ENCODE measurements at places on chromosomes 1 and 21.

DNA sequence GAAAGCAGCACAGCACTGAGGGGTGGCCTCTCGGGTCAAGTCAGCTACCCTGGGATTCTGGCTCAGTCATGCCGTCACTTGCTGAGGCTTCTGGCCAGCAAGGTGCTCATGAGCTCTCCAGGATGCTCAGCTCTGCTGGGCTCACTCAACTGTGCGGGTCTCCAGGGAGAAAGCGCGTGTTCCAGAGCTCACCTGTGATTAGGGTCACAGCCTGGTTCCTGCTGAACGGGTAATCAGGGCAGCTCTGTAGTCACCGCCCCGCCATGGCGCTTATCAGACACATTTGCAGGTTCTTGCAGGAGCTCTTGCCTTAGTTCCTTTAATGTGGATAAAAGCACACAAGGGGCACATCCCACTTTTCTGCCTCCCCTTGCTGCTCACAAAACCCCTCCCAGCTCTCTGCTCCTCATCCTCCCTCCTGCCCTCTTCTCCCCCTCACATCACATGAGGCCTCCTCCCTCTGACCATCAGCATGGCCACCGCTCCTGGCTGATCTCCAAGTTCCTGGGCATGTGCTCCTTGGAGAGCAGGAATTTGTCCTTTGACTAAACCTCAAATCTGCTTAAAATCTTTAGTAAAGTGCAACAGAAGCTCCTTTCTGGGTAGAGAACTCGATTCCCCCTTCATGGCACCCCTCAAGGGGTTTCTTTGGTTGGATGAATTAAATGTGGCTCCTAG lies 2.0 kb downstream of the PCP4 start:
- DNase-seq: no peak

DNA sequence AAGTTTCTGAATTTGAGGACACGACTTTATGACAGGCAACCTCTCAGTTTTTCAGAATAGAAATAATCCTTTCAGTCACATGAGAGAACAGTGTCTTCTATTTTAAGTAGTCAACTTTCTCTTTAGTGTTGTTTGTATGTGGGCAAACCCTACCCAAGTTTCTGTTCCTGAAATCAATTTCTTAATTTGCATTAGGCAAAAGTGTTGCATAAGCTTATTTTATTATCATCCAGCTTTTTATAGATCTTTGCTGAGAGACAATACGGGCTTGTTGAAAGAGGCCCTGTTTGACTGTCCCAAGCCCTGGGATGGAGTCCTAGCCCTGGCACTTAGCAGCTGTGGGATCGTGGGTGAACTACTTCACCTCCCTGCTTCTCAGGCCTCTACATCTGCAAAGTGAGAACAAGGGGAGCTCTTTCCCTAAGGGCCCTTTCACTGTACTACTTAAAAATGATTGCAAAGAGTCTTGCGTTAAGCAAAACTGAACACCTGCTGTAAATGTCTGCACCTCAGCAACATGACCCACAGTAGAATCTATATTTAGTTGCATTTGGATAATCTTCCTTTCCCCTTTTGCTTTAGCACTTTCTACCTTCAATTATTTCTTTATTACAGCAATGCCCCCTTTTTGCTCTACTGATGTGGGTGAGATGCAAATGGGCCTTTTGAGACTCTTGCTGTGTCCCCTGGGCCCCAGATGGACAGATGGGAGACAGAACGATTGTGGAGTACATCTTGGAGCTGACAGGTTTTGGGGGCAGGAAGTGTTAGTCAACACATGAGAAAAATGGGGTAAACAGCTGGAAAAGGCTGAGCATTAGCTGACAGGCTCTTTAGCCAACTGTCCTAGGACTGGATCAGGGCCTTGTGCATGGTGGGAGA lies 41.0 kb upstream of the SCAF4 start:
- no peak for DNase-seq

DNA sequence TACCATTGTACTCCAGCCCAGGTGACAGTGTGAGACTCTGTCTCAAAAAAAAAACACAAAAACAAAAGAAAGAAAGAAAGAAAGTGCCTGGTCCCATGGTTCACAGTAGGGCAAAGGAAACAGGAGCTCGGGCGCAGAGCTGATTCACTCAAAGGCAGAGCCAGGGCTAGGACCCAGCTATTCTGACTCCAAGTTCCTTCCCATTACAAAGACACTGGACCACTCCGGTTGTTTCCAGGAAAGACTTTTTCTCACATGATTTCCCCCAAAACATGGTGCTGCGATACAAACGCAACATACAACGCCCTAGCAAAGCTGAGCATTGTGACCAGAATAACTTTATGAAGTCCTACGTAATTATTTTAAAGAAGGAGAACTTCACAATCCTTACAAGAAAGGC lies 10.7 kb downstream of the ABCG1 start:
- DNase-seq: no peak

DNA sequence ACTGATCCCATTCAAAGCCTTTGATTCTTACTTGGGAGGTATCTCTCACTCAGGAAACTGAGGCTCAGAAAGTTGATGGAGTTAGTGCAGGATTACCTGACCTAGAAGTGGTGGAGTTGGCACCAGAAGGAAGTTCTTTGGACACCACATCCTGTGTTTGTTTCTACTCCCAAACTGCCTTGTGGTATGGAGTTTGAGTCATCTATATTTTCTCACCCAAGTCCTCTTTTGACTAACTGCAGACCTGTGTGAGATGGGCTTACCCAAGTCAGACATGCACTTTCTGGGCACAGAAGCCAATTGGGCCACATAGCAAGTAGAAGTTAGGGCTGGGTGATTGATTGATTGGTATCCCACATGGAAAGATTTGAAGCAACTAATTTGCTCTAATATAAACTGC lies 36.1 kb downstream of the FGGY start:
- no peak for DNase-seq

GRCh38 chr1:20633190-20634064 lies at the start of gene PINK1:
PINK1 (plus strand) TSS chr1:20633458; CDS start chr1:20633549, 91 bp downstream.
- peak; percentile 87 for DNase-seq

DNA sequence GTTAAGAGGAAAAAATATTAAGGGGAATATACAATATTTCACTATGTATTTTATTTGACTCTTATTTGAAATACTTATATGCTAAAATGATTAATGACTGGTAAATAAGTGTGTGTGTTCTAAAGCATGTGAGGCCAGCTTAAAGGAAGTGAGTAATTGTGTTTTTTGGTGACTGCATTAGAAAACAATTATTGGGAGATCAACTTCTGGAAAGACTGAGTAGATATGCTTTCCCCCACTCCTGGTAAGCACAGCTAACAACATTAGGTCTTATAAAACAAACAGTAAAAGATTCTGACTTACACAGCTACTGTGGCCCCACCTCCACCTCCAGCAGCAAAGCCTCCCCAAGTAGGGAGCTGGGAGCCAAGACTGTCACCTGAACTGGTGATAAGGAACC lies 403.0 kb downstream of the SRGAP2C start:
- no peak for DNase-seq

DNA sequence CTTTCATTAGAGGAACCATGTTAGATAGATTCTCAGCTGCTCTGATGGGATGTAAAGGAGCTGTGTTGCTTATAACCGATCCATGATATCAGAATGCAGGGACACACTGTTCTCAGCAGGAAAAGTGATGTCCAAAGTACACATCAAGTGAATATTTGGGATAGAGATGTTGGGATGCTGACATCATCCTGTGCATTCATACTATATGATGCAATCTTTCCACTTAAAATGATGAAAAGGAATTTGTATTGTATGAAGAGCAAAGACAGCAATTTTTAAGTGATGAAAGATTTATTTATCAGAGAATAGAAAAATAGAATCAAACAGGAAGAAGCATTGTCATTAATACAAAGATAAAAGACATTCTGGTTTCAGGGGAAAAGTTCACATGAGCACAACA lies 110.1 kb downstream of the ERG start:
- no peak for DNase-seq

GRCh38 chr21:43786300-43786806 lies 3.0 kb upstream of the RRP1 start:
- no peak for DNase-seq

DNA sequence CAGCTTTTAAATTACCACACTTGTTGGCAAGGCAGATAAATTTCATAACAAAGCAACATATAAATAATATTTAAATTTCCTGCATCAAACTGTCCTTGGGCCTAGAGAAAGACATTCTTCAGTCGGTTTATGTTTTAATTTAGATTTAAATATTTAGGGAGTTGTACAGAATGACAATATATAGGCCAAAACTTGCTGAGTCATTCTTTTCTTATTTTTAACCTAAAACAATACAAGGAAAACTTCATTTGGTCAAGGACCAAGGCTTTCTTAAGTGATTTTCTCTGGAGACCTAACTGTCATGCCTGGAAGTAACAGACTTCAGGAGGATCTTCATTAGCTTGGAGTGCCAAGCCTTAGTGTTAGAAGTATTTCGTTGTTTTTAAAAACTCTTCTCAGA lies 5.6 kb downstream of the MAP10 start:
- DNase-seq: no peak

DNA sequence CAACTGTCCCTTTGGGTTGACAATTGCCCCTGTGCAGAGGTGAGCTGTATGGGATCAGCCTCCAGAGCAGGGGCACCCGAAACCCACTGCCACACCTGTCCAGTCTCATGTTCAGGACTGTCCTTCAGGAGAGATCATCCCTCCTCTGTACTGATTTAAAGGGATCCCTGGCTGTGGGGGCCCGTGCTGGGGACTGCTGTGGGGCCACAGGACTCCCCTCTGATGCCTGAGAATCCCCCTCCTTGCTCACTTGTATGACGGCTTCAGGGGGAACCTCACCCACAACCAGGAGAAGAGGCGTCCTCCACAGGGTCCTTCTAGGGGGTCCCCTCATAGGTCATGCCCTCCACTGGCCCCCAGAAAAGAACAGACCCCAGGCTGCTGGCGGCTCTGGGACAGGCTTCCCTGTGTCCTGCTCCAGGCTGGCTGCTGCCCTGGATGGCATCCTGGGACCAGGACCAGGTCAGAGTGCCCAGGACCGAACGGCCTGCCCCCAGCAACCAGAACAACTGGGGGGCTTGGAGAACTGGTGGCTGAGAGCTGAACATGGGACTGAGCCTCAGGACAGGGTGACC lies 77.5 kb upstream of the ACTRT2 start:
- DNase-seq: no peak

DNA sequence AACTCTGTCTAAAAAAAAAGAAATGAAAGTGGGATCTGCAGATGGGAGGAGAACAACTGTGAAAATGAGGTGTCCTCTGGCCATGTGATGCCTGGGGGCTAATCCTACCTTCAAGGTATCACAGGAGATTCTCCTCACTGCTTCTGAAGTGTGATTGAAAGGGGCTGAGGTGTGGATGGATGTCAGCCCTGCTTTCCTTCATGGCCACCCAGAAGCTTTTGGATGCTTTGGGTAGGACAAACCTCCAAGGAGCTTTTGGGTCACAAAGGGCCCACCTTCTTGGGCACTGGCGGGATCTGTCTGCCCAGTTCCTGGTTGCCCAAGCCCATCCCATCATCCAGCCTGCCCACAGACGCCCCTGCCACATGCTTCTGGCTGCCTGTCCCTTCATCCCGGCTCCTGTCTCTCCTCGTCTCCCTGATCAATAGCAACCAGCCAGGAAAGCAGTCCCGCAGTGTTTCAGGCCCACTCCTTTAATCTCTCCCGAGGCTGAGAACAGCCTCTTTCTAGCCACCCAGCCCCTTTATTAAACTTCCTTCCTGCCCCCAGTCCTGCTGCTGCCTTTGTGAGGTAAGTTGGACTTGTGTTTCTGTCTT lies 87.2 kb downstream of the MAN1C1 start:
- no peak for DNase-seq
